ENCODE measurements at places on chromosomes 6 and 20.

GRCh38 chr6:26195376-26195923 is 108.2 kb downstream of the HFE start:
- no peak for DNase-seq

DNA sequence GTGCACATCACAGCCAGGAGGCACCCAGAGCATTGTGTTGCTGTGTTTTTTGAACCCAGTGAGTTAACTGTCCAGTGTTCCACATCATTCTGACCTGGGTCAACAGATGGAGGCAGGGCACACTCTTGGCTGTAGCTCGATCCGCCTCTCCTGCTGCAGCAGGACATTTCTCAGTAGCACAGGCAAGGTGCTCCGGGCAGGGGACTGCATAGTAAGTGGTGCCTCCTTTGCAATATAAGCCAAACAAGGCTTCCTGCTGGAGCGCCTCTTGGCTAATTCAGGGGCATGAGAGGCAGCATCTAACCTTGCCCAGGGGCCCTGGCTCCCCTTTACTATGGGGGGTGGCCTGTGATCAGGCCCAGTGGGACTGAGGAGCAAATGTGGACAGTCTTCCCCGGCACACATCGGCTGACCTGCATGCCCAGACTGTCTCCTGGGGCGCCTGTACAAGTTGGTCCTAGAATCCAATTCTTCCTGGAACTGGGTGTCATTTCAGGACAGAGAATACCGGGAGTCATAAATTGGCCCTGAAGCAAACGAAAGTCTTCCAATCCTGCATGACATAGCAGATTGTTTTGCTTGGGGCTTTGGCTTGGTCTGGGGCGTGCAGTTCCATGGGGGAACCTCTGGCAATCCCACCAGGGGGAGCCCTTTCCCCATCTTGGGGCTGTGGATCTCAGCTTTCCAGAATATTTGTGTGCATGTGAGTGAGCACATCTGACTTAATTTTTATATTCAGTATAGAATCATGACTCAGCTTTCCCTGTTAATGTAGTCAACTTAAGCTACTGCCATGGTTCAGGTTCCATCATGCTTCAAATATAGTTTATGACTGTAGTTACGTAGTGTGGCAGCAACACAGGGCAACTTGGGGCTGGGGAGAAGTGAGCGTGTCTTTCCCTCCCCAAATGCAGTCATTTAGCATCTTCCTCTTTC is 56.0 kb upstream of the DDR1 start:
- peak; percentile 69 for DNase-seq

DNA sequence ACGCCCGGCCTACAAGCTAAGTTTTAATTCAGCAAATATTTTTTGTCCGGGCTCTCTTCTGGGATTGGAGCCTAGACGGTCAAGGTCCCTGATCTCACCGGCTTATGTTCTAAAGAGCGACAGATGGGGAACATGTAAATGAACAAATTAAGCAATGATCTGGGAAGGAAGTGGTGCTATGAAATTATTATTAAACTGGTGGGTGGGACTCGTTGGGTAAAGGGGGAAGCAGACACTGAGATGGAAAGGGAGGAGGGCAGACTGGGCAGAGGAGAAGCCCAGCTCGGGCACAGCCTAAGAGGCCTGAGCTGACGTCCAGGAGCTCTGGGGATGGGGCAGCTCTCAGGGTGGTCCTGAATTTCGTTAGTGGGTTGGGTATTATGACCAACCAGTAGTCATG is 81.8 kb upstream of the AGPAT4 start:
- no peak for DNase-seq

DNA sequence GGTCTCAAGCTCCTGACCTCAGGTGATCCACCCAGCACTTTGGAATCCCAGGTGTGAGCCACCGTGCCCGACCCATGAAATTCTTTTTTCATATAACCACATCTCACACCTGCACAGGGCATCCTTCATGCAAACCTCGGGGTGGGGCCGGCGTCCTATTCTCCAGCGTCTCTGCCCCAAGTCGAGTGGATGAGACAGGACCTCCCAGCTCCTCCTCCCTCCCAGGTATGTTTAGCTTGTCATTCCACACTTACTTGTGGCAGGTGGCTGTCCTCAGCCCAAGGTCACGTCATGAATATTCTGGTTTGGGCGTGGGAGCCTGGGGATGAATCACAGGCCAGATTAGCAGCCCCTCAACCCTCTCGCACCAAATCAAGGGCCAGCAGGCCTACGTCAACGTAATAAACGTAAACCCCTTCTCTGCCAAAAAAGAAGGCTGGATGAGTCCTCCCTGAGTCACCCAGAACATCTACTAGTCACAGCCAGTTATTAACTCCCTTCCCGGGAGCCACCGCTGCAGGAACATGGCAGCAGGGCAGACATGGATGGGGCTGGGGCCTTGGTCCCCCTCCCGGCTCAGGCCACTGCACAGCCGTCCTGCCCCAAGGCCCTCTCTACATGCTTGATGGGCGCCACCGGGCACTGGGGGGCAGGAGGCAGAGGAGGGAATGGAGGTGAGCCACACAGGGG is 91.7 kb downstream of the YTHDF1 start:
- DNase-seq = no peak

- no peak for DNase-seq
These were observed 41.1 kb upstream of the PREP start for GRCh38 chr6:105443941-105444340.

GRCh38 chr6:17416806-17417205 is 23.4 kb downstream of the CAP2 start:
- DNase-seq = no peak

- no peak for DNase-seq
These were observed 99.6 kb upstream of the COL21A1 start for GRCh38 chr6:56346958-56347357.

DNA sequence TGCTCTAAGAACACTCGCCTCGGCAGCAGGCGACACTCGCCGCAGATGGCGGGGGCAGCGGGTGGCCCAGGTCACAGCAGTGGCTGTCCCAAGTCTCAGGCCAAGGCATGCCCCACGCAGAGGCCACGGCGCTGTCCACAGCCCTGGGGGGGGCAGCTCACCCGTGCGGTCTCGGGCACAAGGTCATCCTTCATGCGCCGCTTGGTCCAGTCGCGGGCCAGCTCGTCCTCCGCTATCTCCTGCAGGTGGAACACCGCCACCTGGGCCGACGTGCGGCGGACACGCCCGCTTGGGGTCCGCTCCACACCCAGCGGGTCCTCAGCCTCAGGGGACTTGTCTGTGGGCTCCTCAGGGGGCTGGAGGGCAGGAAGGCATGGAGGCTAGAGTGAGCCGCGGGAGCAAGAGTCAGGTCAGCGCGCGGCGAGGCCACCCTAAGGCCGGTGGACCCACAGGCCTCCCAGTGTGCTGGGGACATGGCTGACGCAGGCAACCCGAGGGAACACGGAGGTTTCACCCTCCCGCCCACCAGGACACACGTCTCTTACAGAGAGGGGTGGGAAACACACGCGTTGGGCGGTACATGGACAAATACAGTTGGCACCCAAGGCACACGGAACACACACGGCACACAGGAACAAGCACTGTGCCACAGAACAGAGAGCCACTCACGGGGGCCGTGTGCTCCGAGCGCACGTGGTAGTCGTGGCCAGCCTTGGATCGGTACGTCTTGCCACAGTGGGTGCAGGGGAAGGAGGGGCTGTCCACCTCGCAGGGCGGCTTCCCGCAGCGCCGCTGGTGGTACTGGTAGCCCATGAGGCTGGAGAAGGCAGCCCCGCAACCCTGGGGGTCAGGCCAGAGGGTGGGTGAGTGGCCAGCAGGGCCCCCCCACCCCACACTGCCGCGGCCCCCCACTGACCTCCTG is 6.5 kb upstream of the UCKL1 start:
- DNase-seq = no peak

GRCh38 chr6:164741938-164742451 is 567.4 kb downstream of the C6orf118 start:
- DNase-seq = no peak

GRCh38 chr20:48155268-48155667 is 370.0 kb upstream of the SULF2 start:
- DNase-seq = no peak

- DNase-seq = no peak
These were observed 92.1 kb downstream of the RIN2 start for GRCh38 chr20:19850198-19850533.

GRCh38 chr6:51398793-51399192 is 580.1 kb downstream of the TFAP2B start:
- DNase-seq = no peak

GRCh38 chr6:135148889-135149288 is 32.2 kb upstream of the MYB start:
- no peak for DNase-seq

DNA sequence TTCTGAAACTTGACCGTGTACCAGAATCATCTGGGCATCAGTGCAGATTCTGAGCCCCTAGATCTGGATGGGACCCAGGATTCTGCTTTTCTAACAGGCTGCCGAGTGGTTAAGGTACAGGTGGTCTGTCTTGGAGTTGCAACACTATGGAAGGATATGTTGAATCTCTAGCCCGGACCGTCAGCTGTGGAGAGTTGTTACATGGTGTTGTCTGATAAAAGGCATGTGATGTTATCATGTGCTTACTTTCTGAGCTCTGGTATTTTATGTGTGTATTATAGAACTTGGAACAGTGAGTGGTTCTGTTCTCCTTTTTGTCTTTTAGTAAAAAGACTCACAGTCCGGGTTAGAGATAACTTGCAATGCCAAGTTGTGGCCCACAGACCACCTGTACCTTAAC is 123.0 kb downstream of the JARID2 start:
- DNase-seq = no peak

DNA sequence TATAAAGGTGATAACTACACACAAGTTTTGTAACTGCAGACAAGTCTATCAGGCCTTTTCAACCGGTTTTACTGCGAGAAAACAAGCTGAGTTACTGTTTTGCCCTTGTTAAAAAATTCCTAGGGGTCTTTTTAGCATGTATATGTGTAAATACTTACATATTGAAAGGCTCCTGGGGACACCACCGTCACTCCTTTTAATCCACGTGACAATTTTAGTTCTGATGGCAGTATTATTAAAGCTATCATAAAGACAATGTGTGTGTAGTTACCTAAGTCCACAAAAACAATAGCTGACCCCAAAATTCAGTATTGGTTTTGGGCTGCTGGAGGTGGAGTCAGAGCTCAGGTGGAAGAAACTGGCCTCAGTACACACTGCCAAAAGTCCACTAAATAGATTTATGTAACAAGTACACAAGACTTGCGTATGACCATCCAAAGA is 41.3 kb upstream of the HFE start:
- no peak for DNase-seq

DNA sequence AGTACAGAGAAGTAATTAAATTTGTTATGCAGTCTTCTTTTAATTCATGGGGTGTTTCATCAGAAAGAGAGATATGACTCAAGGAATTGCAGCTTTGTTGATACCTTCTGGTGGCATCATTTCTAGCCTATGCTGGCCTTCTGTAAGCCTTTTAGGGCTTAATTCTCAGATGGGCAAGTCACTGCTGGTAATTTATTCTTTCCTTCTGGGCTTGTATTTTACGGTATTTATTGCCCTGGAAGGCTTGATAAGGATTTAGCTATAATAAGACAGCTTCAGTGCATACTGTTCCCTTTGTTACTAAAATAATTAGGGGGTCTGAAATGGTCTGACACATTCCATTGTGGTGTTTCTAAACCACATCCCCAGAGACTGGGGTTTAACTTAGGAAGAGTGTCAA is 57.9 kb upstream of the EMILIN3 start:
- no peak for DNase-seq

DNA sequence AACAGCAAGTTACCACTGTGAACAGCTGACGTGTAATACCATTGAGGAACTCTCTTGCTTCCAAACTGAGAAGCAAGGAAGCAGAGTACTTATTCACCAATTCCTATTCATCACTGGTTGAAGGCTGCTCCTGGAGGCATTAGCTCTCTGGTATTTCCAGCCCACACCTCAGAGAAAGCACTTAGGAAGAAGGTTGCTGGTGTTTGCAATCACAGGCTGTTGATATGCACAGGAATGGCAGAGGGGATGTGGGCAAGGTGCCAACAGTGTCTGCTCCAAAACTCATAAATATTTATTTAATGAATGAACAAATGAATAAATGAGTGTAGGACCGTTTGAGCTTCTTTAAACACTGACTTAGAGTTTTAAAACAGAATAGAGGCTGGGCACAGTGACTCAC is 6.9 kb upstream of the RRBP1 start:
- DNase-seq = no peak

DNA sequence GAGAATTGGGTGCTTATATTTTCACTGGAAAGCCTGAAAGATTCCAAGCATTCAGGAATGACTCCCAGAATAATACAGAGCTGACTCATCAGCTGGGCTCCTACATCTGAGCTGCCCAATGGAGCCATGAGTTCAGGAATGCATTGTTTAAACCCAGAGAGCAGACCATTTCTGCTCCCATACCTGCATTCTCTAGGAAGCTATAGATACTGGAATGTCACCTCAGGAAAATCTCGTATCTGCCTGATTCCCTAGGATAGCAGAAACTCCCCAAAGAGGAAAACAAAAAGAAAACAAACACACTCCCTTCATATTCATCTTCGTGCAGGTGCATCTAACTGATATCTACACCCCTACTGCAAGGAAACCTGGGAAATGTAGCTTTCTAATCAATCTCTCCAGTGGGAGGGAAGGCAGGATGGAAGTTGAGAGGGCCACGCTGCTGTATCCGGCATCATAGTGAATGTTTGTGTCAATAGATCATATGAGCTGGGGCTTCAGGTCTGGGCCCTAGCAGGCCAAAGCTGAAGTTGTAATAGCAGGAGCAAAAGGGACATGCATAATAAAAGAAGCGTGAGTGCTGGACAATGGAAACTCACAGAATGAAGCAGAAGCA is 8.2 kb upstream of the SLC2A12 start:
- no peak for DNase-seq

DNA sequence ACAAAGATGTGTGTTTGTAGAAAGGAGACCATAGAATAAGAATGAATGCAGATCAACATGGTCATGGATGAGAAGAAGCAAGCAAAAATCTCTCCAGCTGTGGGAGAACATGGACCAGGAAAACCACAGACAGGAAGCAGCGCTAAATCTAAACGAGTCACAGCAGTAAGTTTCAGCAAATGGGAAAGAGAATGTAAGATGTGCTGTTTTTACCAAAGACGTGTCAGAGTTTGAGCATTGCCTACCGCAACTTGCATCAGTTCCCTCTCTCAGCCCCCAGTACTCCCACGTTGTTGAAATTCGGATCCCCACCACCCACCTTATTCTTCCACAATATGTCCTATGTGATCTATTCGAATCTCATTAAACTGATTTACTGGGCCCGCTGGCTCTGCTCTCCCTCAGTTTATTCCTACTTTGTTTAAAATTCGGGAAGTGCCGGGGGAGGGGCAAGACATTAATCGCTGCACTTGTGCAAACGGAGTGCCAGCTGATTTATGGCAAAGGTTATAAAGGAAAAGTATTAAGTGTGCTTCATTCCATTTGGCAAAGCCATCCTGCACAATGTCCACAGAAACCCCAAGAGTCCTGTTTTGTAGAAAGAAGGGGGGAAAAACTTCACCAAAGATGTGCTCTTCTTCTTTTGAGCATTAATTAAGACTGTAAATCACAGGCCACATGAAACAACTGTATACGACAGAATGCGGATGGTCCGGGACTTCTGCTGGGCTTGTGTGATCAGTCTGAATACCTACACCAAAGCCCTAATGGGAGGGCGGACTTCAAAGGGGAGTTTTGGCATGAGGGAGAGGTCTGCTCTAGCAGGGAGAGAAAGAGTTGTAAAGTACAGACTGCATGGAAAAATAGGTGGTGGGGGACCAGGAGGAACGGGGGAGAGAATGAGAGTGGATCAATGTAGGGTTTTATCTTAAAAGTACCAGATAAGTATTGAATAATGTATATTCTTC is 59.1 kb upstream of the PRDM1 start:
- DNase-seq = no peak

GRCh38 chr6:33755070-33755869 is 8.6 kb upstream of the IP6K3 start:
- no peak for DNase-seq
